Transverse colon (tissue), 4 donors: ENCODE measurements at places on chromosomes 3 and 15. TPM values are rescaled to one million over a fixed set of nuclear protein-coding genes. Genes with fewer than 3 reads are reported as not detected.
A peak's percentile ranks its signal among the peaks of the same experiment; 100 is the strongest.

DNA sequence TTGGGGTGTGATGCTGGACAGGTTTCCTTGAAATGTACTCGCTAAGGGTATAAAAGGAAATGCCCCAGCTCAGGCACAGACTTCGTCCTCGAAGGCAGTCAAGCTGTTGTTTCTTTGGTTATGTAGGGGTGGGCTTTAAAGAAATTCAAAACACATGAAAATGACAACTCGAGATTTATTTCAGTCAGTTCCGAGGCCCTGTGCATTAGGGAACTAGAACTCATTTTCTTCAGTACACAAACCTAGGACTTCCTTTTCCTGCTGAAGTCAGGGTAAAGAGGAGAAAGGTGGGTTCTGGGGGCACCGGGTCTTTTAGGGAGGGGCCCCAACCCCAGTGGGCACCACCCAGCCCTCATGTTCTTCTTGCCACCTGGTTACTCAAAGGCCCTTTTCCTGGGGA lies 7.7 kb downstream of the CCR9 start:
- no peak for DNase-seq

- no peak for DNase-seq
These were observed 30.7 kb upstream of the ANPEP start for GRCh38 chr15:89845305-89845893.

DNA sequence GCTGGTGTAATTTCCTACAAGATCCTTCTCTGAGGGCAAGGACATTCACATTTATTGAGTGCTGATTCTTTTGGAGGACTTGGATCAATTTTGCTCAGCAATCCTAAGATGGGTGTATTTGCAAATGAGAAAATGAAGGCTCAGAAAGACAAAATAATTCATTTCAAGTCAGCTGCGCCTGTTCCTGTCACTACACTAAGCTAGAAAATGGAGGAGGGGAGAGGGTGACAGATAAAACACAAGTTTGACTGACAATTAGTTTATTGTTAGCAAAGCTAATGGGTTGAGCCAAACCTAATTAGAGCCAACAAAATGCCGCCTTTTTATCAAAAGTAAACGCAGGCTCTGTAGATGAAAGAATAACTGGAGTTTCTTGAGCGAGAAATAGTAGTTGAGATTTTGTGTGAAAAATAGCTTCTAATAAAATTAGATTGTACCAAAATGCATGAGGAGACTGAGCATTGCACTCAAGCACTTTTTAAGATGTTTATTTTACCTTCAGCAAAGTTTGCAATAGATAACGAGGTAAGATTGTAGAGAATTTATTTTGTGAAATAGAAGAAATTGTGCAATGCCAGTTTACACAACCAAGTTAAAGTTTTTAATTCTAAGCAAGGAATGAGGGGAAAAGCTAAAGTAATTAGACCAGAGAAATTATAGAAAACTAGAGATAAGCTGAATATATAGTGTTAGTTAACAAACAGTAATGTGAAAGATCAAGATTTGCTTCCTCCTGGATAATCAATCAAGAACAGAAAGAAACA lies 39.6 kb upstream of the SECISBP2L start:
- no peak for DNase-seq

DNA sequence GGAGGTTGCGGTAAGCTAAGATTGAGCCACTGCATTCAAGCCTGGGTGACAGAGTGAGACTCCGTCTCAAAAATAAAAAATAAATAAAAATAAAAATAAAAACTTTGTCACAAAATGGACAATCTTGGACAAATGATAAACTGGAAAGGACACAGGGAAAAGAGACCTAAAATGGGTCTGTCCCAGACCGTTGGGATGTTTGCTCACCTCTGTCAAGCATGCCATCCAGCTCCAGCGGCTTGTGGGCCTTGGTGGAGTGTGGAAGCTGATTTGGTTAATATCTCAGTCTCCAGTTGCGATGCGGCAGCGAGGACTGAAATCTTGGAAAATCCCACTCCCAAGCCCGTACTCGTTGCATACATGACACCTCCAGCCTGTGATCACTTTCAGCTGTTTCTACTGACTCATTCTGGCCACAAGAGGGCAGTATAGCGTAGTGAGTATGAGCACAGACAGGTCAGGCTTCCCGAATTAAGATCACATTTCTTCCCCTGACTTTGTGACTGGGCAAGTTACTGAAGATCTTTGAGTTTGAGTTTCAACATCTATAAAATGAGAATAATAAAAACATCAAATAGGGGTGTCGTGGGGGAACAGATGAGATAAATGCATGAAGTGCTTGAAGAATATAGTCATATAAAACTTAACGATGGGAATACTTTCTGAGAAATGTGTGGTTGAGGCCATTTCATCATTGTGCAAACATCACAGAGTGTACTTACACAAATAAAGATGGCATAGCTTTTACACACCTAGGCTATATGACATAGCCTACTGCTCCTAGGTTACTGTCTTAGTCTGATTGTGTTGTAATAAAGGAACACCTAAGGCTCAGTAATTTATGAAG lies 19.6 kb upstream of the MOBP start:
- peak; percentile 77 for DNase-seq

DNA sequence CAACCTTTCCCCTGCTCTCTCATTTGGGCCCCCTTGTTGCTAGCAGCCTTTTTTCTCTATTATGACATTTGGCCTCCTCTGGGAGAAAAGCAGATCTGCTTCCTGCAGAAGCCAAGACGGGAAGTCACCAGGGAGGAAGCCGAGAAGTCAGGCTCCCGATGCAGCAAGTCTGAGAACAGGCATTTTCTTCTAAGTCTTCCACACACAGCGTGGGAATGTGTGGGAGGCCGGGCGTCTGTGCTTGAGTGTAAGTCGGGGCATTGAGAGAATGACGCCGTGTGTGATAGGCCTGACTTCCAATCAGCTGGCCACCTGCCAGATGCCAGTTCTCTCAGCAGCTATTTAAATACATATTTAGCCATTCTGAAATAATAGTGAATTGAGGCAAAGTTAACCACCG lies 75.8 kb upstream of the FAM98B start:
- DNase-seq, result peak; percentile 11

DNA sequence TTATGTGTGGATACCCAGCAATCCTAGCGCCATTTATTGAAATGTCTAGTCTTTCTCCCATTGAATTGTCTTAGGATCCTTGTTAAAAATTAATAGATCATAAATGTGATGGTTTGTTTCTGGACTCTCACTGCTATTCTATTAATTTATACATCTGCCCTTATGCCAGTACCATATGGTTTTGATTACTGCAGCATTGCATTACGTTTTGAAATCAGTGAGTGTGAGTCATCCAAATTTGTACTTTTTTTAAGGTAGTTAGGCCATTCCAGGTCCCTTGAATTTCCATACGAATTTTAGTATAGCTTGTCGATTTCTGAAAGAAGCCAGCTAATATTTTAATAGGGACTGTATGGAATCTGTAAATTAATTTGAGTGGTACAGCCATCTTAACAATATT lies 648.6 kb upstream of the ZNF385D start:
- no peak for DNase-seq

DNA sequence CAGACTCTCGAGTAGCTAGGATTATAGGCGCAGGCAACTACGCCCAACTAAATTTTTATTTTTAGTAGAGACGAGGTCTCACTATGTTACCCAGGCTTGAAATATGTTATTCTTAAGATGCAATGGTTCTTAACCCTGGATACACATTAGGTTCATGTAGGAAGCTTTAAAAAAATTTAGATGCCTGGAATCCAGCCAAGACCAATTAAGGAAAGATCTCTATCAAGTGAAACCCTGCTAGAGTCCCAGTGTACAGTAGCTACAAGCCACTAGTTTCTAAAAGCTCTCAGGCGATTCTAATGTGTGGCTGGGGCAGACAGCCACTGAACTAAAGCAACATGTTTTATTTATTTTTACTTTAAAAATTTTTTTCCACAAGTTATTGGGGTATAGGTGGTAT lies 33.2 kb downstream of the TRIM69 start:
- DNase-seq, result no peak

DNA sequence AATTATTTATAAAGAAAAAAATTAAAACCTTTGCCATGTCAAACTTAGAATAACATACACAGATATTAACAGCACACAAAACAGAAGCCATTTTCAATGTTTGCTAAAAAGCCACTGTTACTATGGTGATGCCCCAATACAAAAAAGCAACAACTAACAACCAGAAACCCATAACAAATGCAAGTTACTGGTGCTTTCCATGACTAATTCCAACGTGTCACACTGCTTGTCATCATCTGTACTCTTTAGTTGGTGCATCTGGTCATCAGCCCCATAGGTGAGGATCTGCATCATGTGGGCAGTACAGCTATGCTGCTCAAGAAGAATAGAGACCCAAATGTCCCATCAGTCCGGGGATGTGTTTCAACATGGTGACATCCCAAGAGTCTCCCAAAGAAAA lies 52.8 kb downstream of the ATP8B4 start:
- no peak for DNase-seq

- DNase-seq, result no peak
These were observed 76.5 kb upstream of the SNRPA1 start for GRCh38 chr15:101371519-101371918.

DNA sequence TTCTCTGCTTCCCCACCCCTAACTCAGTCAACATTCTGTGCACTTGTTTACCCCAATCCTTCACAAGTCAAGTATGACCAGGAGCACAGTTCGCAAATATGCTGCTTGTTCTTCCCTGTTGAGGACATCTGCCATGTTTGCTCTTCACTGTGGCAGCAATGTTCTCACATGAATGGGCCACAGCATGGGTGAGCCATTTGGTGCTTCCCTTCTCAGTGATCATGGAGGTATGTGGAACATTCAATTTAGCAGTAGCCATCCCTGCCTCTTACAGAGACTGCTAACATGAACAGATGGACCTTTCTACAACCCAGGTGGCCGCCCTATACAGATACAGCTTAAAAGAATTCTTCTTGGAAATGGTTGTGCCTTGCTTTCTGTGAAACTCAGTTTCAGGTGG lies 660.1 kb upstream of the SGO1 start:
- DNase-seq, result no peak

GRCh38 chr3:66464512-66464894 lies 36.3 kb downstream of the LRIG1 start:
- DNase-seq, result no peak

- no peak for DNase-seq
These were observed 335.6 kb downstream of the FOXP1 start for GRCh38 chr3:71247958-71248335.

GRCh38 chr15:31483053-31483985 lies 156.7 kb downstream of the KLF13 start:
- no peak for DNase-seq

DNA sequence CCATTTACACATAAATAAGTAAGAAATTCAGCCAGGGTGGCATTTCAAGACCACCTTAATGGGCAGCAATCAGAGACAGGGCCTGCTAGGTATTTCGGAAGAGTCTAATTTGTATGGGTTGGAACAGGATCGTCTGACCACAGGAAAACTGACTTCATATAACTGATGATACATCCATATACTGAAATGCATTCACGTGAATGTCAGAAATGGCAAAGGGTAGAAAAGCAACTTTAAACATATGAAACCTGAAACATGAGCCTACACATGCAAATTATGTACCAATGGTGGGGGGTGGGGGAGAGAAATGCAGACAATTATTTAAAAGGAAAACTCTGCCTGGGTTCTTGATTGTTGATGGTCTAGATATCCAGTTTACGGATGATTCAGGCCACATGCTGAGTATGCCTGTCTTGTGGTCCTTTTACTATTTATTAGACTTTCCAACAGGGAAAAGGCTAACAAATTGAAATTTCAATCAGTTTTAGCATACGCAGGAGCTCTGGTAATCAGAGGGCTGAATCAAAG lies 582.2 kb downstream of the FOXP1 start:
- DNase-seq, result no peak

DNA sequence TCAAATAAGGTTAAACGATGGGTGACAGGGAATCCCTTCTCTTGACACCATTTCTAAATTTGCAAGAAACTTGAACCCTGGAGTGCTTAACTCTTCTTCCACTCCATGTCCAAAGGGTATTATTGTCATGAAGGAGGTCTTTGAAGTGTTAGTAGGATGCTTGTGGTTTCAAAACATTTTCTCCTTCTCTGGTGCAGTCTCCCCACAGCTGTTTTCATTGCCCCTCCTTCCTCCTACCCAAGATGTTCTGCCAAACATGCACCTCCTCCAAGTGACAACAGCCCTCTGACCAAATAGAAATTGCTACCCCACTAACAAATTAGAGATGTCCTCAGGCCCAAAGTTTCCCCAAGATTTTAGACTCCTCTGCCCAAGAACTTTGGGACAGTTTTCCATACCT lies 151.4 kb downstream of the POLR2M start:
- DNase-seq, result no peak

- no peak for DNase-seq
These were observed 1.4 kb downstream of the UACA start for GRCh38 chr15:70761931-70762468.

- no peak for DNase-seq
These were observed 39.0 kb downstream of the INTS14 start for GRCh38 chr15:65571971-65572370.

- DNase-seq, result peak; percentile 20
These were observed 285 bp downstream of the NMB start for GRCh38 chr15:84657748-84658079.

DNA sequence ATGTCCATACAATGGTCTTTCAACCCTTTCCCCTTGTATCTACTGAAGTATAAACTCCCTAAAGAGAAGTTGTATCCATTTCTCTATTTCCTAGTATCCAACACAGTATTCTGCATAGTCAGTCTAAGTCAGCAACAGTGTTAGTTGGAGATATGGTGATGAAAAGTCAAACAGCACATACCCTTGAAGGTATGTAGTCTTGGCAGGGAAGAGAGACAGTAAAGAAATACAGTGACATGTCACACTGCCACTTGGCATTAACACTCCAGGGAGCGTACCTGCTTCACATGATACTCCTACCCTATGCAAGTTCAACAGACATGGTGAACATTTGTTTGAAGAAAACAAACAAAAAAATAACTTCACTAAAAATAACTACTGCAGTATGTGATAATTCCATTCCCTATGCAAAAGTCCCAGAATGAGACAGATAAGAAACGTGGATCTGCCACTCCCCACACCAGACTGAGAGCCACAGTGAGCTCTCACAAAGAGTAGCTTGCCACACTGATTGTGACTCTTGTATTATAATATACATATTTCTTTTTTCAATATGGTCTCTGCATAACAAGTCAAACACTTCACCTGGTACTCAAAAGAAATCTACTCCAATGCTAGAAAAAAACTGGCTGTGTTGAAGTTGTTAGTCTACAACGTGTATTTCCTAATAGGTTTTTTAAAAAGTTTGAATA lies 5.9 kb downstream of the PDCD10 start:
- DNase-seq, result no peak

GRAMD1C gene
- total RNA-seq, result 2.6 TPM

LRCH3 gene
- total RNA-seq, result 122 TPM

FOXL2NB gene
- total RNA-seq, result not detected

MESP1 gene
- total RNA-seq, result 13.5 TPM

ARRDC4 gene
- 188 TPM for total RNA-seq

GPR149 gene
- total RNA-seq, result not detected

KIF7 gene
- total RNA-seq, result 6.7 TPM

ALS2CL gene
- 154 TPM for total RNA-seq

ACKR2 gene
- 9.2 TPM for total RNA-seq

EFHB gene
- total RNA-seq, result 0.68 TPM
